HuH-7 (cell line): ENCODE measurements at places on chromosomes 5 and 9.

DNA sequence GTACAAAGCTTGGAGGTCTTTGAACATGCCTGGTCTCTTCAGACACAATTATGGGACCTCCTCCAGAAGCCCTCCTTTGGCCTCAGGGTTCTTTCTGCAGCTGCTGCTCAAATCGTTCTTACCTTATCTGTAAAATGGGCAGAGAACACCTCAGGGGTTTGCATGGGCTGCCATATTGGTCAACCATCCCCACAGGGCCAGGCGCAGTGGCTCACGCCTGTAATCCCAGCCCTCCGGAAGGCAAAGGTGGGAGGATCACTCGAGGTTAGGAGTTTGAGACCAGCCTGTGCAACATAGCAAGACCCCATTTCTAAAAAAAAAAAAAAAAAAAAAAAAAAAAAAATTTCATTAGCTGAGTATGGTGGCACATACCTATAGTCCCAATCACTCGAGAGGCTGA lies 29.1 kb upstream of the TCF7 start:
- no peak for DNase-seq

DNA sequence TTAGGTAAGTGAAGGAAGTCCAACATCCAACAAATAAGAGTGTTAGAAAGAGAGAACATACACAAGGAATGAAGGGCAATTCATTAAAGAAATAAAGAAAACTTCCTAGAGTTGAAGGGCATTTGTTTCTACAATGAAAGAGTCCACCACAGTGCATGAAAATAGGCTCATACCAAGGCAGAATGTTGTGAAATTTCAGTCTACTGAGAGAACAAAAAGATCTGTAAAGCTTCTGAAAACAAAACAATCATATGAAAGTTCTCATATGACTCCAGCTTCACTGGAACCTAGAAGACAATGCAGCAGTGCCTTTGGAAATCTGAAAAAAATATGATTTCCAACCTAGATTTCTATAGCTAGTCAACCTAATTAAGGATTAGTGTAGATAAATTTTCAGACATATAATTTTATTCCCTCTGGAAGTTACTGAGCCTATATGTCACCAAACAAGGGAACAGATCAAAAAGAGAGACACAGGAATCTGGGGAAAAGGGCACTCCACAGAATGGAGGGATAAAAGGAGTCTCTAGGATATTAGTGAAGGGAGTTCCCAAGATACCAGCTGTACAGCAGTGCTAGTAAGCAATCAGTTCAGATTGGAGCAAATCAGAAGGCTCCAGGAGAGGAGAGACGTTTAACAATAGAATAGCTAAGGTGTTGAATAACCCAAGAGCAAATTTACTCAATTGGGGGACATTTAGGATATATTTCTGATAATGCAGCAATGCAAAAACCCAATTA lies 5.8 kb downstream of the C5orf58 start:
- DNase-seq: no peak

- DNase-seq: peak; percentile 23
Measured at GRCh38 chr5:72063219-72063819, 44.0 kb upstream of the MAP1B start.

DNA sequence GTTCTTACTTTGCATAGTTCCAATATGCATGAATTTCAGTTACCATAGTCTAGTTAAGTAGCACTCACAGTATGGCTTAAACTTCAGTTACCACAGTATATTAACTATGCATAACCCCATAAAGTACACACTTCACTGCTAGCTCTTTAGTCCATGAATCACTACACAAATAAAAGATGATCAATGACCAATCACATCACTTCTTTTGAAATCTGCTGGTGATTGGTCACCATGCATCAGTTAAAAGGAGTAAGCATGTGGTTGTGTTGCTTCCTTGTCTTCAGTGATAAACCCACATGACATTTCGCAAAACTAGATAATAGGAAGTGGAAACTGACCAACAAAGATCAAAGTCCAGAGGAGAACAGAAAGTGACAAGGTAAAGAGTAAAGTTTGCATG lies 79.0 kb downstream of the TAF11L14 start:
- no peak for DNase-seq

- no peak for DNase-seq
Measured at GRCh38 chr5:154851351-154851750, 948 bp upstream of the FAXDC2 start.

GRCh38 chr9:109381011-109381729 lies 60.3 kb upstream of the EPB41L4B start:
- no peak for DNase-seq

- DNase-seq: no peak
Measured at GRCh38 chr5:83538786-83539462, 67.4 kb downstream of the VCAN start.

DNA sequence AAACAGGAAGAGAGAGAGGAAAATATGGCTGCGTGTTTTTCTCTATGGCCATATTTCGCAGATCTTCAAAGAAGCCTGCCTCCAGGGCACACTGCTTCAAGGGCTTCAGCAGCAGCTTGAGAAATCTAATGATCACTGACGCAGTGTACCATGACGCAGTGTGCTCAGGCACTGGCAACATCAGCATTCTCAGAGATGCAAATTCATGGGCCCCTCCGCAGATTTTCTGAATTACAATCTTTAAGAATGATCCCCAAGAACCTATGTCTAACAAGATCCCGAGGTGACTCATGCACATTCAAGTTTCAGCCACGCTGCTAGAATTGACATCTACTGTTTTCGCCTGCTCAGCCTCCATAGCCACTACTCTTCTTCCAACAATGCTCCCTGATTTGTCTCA lies 143.9 kb upstream of the ZNF366 start:
- no peak for DNase-seq

DNA sequence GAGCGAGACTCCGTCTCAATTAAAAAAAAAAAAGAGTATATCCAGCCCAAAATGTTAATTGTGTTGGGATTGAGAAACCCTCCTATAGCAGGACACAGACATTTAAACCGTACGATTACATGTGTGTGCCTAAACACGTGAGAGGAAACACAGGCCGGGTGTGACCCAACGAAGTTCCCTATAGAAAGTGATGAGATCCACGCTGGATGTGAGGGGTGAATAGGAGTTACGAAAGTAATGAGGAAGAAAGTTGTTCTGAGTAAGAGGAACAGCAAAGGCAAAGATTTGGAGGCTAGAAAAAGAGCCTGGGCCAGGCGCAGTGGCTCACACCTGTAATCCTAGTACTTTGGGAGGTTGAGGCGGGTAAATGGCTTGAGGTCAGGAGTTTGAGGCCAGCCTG lies 13.6 kb downstream of the NAIF1 start:
- no peak for DNase-seq

DNA sequence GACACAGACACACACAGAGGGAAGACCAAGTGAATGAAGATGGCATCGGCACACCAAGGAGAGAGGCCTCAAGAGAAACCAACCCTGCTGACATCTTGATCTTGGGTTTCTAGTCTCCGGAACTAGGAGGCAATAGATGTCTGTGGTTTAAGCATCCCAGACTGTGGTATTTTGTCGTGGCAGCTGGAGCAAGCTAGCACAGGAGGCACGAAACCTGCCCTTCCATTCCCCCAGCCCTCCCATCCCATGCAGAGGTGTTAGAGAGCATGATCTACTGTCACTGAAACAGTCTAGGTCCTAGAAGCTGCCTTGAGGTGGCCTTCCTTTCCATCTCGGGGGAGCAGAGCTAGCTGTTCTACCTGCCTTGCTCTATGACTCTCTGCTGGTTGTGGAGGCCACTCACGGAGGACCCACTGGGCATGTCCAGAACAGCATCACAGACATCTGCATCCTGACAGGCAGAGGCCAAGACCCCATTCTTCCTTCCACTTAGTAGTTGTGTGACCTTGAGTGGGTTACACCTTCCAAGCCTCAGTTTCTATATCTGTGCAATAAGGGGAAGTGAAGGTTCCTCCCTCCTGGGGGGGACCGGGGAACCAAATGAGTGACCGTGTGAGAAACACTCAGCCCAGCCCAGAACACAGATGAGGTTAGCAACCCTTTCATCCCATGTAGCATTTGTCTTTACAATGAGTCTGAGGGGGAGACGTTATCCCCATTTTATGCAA lies 134.3 kb upstream of the BOD1 start:
- DNase-seq: no peak

DNA sequence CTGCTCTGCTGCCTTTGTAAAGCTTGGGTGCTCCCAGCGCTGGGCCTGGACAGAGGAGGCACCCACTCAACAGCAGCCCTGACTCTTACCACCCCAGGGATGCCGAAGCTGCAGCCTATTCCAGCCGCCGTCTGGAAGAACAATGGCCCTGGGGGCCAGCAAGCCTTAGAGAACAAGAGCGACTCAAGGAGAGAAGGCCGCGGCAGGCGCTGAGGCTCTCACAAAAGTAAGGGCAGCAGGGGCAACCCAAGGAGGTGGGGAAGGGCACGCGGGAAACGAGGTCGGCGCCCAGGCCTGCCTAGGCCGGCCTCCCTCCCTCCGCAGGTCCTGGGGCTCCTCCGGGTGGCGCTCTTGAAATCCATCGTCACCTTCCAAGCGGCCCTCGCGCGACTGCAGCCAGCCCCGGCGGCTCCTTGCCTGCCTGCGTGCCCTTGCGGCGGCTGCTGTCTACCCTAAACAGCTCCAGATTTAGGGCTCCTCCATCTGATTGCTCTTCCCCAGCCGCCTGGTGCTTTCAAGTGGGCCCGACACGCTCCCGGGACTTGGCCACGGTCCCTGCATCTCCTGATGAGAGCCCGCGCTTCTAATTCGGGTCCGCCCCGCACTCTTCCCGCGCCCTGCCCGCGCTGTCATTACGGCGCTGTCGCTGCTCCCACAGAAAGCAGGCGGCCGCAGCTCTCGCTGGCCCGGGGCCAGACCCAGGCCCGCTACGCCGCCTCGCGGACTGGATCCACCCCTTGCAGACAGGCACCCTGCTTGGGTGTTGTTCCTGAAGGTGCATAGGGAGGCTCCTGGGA lies 213.3 kb downstream of the SEMA6A start:
- DNase-seq: peak; percentile 17

DNA sequence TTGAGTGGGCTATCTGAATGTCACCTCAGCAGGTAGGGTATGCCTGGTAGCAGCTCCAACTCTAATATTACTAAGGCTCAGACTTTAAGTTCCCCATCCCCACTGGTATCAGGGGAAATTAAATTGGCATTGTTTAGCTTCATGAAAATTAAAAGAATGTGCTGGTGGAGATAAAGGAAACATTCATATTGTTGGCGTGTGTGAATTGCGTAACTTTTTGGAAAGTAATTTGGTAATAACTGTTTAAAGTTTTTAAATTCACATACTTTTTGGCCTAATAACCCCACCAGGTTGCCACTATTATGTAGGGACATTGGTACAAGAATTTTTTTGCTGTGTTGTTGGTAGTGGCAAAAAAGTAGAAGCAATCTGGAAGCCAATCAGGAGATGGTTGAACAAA lies 29.4 kb downstream of the TNPO1 start:
- DNase-seq: no peak

GRCh38 chr5:6737043-6737941 lies 24.1 kb downstream of the TENT4A start:
- DNase-seq: no peak

- DNase-seq: no peak
Measured at GRCh38 chr5:31553863-31554262, 21.8 kb downstream of the C5orf22 start.

GRCh38 chr9:96085491-96086143 lies 210.1 kb downstream of the ERCC6L2 start:
- DNase-seq: no peak

GRCh38 chr5:144151026-144151425 lies 19.4 kb downstream of the YIPF5 start:
- DNase-seq: no peak

GRCh38 chr5:56845904-56846480 lies 30.6 kb downstream of the MAP3K1 start:
- no peak for DNase-seq

DNA sequence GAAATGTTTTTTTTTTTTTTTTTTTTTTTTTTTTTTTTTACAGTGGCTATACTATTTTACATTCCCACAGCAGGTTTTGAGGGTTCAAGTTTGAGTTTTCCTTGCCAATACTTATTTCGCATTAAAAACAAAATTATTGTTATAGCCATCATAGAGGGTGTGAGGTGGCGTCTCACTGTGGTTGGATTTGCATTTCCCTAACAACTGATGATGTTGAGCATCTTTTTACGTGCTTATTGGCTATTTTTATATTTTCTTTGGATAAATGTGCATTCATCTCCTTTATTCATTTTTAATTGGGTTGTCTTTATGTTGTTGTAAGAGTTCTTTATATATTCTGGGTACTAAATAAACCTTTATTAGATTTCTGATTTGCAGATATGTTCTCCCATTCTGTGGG lies 18.9 kb upstream of the UBLCP1 start:
- DNase-seq: no peak

GRCh38 chr5:79285833-79286232 lies 49.9 kb downstream of the JMY start:
- no peak for DNase-seq
